ENCODE measurements at places on chromosomes 7 and 10. TPM values are rescaled to one million over a fixed set of nuclear protein-coding genes. Genes with fewer than 3 reads are reported as not detected.

GRCh38 chr10:110544958-110545537 lies 22.4 kb upstream of the SMC3 start:
- H3K27ac ChIP-seq: no peak overlapping the region
- no peaks in the 10 kb centered on the region for H3K27me3 ChIP-seq
- no peaks in the 10 kb centered on the region for H3K4me1 ChIP-seq
- no peaks in the 10 kb centered on the region for H3K36me3 ChIP-seq
- no peak overlapping the region for H3K4me3 ChIP-seq

The PPP1R9A gene
- total RNA-seq: 41.4 TPM

The LRRC61 gene
- 4.1 TPM for total RNA-seq

The INTS15 gene
- 13.3 TPM for total RNA-seq

- H3K4me1 ChIP-seq: no peaks in the 10 kb centered on the region
- H3K4me3 ChIP-seq: no peak overlapping the region
- H3K27ac ChIP-seq: no peak overlapping the region
- DNase-seq: no peak
- H3K27me3 ChIP-seq: no peaks in the 10 kb centered on the region
- H3K36me3 ChIP-seq: no peaks in the 10 kb centered on the region
Measured at GRCh38 chr7:50166997-50167965, 74.2 kb upstream of the ZPBP start.
